ENCODE measurements at places on chromosomes 4 and X.
A peak's percentile ranks its signal among the peaks of the same experiment; 100 is the strongest.

GRCh38 chr4:123477711-123478209 is 81.2 kb downstream of the SPRY1 start:
- no peak for DNase-seq

DNA sequence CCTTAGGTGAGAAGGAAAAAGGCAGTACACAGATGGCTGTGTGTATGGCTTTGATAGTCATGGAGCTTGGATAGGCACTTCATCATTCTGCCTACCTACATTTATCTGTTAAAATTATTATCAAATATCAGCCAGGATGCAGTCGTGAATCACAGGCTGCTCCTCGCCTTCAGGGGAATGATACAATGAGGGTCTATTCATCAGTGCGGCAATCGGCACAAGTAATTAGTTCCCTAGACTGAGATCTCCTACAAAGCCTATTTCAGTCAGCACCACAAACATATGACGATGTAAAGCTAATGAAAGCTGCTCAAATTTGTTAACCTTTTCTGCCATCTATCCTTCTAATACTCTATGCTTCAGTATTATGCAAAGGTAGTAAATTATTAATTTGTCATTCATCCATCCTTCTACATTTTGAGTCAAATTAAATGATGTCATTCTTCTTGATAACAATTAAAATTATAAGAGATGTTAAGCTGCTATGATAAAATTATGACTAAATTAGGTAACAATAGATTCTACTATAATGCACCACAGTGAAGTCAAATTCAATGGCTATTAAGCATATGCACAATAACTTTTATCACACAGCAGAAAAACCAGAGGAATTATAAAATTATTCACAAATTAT is 19.0 kb downstream of the MAB21L2 start:
- DNase-seq, result no peak

GRCh38 chrX:112851806-112852205 is 11.2 kb upstream of the AMOT start:
- peak; percentile 30 for DNase-seq

DNA sequence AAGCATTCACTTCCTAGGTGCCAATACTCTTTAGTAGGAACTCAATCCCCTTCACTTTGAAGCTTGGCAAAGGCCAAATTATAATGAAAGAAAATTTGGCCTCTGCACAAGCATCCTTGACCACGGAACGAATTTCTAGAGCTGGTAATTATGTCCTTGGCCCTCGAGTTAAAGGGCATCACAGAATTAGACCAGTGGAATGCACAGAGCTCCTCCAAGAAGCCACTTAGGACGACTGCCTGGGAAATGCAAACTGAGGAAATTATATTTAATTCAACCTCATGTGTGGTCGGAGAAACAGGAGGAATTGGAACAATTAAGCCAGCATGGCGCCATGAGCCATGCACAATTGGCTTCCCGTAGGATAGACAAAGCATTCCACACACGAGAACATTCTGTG is 59.3 kb downstream of the NLGN4X start:
- no peak for DNase-seq

DNA sequence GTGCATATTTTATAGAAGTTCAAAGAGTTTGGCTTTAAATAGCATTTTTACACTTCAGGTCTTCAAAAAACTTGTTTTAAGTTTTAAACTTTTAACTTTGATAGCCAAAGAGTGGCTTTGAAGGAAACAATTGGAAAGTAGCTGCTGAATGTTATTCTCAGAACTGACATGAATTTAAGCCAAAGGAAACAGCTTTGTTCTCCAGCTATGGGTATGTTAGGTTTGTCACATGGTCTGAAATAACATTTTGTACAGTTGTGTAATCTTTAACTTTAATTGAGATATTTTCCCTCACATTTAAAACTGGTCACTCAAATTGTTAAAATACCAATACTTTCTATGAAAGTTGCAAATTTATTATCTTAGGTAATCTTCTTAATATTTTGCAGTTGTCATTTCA is 564.7 kb downstream of the IL15 start:
- no peak for DNase-seq

GRCh38 chr4:81914623-81915022 is 442.9 kb upstream of the RASGEF1B start:
- DNase-seq, result no peak

DNA sequence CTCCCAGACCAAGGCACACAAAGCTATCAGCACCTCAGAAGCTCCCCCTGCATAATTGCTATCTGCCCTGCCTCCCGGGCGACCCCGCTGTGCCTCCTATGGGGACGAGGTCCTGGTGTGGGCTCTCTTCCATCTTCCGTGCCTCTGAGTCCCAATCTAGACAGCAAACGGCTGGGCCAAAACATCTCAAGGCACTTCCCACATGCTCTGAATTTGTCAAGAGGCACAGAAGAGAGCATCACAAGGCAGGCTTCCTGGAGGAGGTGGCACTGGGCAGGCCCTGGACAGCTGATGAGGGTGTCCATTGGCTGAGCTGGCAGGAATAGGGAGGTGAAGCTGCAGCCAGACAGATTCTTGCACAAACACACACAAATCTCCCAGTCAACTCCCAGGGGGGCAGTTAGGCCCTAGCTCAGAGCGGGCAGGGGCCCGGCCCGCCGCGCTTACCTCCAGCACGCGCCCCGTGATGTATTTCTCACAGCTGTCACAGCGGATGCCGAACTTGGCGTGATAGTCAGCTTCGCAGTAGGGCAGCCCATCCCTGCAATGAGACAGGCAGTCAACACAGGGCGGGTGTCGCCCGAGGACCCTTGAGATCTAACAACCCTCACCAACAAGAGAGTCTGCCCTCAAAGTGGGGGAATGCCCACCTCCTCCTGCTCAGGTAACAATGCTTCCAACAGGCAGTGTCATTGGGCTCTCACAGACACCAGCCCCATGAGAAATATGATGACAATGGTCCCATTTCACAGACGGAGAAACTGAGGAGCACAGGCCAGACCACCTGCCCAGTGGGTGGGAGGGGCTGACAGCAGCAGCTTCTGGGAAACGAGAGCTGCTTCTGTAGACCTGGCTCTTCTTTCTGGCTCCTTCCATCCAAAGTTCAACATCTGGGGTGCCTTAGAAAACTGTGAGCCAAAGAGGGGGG is 81.2 kb downstream of the ABLIM2 start:
- no peak for DNase-seq

- no peak for DNase-seq
Measured at GRCh38 chr4:102501447-102501696, 213 bp downstream of the NFKB1 start.

- DNase-seq, result no peak
Measured at GRCh38 chr4:76277667-76278066, 26.1 kb downstream of the FAM47E start.

DNA sequence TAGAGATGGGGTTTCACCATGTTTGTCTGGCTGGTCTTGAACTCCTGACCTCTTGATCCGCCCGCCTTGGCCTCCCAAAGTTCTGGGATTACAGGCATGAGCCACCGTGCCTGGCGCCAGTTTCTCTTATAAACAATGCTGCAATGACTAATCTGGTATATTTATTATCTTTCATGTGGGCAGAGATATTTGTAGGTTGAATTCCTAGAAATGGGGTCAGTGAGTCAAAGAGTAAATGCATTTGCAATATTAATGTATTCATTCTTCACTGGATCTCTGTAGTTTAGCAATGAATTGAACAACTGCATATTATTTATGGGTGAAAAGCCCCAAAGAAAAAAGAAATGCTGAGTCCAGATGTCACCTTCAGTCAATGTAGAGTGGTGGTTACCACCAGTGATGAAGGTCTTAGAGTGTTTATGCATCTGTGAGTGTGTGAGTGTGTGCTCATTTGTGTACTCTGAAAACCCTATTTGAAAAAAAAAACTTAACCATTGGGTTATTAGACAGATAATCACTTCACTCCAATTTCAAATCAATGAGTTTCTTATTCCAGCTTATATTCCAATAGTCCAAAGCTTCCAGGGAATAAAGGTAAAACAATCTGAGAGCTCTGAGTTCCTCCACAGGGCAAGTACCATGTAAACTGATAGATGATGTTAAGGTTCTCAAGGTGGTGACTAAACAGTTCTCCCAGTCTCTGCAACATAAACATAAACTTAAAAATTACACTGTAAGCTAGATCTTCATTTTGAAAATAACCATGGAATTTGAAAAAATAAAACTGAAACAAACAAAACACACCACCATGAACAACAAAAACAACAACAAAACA is 22.6 kb upstream of the CD38 start:
- no peak for DNase-seq

- no peak for DNase-seq
Measured at GRCh38 chrX:42070866-42071265, 147.5 kb upstream of the CASK start.

DNA sequence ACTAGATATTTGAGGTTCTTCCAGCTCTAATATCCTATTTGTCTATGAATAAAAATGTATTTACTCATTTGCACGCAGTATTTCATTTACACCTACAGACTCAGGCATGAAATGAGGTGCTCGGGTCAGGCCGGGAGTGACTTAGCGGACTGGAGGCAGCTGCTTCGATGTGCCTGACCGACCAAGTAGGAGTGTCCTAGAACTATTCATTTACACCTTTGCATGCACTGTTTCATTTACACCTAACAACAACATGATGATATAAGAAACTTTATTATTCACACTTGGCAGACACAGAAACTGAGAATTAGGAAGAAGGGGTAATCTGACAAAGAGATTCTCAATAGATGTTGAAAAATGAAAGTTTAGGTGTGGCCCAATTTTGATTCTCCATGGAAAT is 28.7 kb upstream of the FAT1 start:
- DNase-seq, result no peak

GRCh38 chrX:154749856-154750255 is 1.0 kb downstream of the GAB3 start:
- DNase-seq, result no peak

DNA sequence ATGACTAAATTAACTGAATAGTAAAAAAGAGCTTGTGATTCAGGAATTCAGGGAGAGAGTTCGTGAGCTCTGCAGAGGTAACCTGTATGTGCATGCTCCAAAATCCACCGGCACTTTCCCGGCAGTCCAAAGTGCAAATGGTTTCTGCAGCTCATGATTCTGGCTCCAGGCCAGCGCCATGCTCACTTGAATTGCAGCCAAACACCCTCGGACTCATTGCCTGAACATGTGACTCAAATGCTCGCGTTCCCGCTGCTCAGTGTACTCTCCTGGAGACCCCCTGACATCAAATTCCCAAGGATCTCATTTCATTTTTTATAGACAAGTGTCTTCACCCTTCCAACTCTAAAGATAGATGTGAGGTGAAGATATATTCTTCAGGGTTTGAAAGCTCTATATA is 44.1 kb upstream of the SH3RF1 start:
- DNase-seq, result no peak

GRCh38 chr4:130511776-130512175 is 1415.8 kb downstream of the C4orf33 start:
- no peak for DNase-seq

DNA sequence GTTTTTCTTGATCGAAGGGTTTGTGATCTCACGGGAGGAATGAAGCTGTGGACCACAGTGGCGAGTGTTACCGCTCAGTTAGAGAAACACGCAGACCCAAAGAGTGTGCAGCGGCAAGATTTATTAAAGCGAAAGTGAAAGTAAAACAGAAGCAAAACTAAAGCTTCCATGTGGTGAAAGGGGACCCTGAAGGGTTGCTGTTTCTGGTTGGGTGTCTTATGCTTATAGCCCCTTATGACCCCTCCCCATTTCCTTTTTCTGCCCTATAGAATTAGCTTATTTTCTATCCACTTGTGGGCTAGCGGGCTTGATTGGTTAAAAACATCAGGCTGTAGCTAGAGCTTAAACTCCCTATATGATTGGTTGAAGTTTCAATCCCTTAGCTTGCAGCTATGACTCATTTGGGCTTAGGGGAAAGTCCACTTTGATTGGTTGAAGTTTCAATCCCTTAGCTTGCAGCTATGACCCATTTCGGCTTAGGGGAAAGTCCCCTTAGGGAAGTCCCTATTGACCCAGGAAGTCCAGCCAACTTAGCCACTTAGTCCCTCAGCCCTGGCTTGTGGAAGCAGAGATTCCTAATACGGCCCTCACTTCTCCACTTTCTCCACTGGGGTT is 171.2 kb upstream of the NWD2 start:
- peak; percentile 15 for DNase-seq

- DNase-seq, result no peak
Measured at GRCh38 chrX:150446995-150447394, 83.9 kb downstream of the MAMLD1 start.

DNA sequence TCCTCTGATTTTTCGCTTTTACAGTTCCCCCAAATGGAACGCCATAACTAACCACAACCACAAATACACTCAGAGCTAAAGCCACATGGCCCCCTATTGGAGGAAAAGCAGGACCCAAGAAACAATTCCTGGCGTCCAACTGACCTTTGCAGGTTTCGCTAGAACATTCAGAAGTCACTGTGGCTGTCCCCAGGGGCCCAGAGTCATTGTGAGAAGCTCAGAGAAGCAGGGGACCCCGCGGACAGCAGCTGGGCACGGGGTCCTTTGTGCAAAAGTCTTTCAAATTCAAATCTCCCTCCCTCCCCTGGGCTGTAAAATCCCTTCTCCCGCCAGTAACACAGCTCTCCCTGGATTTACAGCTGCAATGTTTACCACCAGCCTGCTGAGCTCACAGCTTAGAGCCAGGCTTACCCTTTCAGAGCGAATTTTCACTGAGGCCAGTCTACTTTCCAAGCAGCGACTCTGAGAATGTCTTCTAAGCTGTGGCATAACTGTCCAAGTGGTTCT is 214.8 kb downstream of the CRLF2 start:
- no peak for DNase-seq

- DNase-seq, result no peak
Measured at GRCh38 chr4:34469516-34469915, 1774.8 kb downstream of the ARAP2 start.

GRCh38 chr4:150010525-150011126 is 67.6 kb upstream of the DCLK2 start:
- no peak for DNase-seq

GRCh38 chr4:152887981-152888380 is 48.1 kb upstream of the FHDC1 start:
- no peak for DNase-seq

DNA sequence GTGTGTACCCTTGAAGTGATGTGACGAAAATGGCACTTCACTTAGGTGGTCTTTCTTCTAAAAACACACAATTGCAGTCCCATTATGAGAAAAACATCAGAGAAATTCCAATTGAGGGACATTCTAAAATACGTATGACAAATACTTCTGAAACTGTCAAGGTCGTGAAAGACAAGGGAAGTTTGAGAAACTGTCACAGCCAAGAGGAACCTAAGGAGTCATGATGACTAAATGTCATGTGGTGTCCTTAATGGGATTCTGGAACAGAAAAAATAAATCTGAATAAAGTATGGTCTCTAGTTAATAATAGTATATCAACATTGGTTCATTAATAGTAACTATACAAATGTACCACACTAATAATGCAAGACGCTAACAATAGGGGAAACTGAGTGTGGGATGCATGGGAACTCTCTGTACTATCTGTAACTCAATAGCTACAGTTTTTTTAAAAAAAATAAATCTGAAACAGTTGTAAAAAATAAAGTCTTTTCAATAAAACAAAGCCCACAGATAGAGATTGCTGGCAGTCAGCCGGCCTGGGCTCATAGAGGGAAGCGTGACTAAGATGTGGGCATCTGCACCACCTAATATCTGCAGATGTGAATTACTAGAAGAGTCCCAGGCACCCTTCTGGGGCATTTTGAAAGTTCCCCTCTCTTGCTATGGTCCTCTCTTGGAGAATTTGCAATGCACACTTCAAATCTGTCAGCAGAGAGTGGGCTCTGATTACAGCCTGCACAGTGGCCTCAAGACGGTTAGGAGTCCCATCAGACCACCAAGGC is 47.6 kb downstream of the MID1IP1 start:
- DNase-seq, result no peak

Data from GM12864 (cell line).